HCEC 1CT (cell line): ENCODE measurements at places on chromosomes 2 and 18.
A peak's percentile ranks its signal among the peaks of the same experiment; 100 is the strongest.

GRCh38 chr2:235406430-235406829 lies 87.4 kb upstream of the AGAP1 start:
- no peak for DNase-seq

DNA sequence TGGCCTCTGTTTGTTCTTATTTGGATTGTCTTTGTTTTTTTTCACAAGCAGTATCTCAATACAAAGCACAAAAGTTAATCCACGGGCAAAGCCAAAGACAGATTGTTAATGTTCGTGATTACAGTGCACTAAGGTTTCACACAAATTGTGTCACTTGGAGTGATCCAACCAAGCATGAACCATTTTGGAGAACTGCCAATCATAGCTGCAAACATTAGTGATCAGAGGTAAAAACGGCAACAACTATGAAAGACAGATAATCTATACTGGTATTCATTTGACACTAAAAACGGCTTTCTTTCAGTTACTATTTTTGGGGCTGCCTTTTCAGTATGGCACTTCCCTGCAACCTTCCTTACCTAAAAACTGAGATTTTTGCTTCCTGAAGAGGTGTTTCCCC lies 213.1 kb upstream of the GULP1 start:
- no peak for DNase-seq

- no peak for DNase-seq
Observed at GRCh38 chr2:157046396-157046795, 211.1 kb upstream of the GALNT5 start.

- no peak for DNase-seq
Observed at GRCh38 chr18:1483385-1483784, 578.7 kb downstream of the ADCYAP1 start.

GRCh38 chr2:75054296-75054695 lies 95.9 kb downstream of the POLE4 start:
- no peak for DNase-seq

DNA sequence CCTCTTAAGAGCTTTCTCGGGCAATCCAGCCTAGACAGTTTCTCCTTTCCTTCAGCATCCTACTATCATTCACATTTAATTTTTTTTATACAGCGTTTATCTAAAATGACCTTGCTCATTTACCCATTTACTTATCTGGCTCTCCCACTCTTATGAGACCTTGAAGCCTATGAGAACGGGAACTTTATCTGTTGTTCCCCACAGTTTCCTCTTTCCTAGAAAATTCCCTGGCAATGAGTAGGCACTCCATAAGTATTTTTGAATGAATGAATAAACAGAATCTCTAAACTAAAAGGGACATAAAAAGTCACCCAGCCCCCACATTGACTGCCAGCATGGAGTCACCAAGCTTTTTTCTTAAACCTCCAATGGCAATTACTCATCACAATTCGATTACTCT lies 353.2 kb downstream of the METTL4 start:
- no peak for DNase-seq

DNA sequence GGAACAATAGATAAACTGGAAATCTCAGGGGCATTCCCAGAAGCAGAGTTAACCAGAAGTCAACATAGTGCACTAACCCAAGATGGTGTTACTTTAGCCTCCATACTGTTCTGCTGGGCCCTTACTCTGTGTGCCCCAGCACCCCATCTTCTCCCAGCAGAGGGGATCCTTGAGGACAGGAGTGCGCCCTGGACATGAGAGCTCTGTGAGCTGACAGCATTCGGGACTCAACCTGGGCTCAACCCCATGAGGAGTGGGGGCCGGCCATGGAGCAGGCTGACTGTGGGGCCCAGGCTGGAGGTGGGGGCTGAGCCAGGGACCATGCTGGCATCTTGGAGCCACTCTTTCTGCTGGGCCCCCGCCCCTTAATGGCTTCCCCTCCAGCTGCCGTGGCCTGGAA lies 156.3 kb upstream of the HS6ST1 start:
- no peak for DNase-seq

DNA sequence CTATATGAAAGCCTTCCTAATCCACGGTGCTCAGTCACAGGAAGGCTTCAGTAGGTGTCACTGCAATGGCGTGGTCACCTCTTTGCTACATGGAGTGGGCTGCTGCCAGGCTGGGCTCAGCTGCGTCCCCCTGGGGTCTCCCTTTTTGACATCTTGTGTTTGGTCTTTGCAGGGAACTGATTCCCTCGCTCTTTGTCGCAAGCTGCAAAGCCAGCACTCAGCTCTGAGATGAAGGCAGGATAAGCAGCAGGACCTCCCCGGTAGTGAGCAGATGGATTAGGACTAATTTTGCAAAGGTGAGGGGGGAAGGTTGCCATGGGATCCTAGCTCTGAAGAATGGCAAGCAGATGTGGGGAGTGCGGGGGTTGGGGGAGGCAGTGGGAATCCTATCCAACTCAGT lies 173.9 kb upstream of the ARL4C start:
- no peak for DNase-seq

GRCh38 chr2:168430431-168430830 lies 25.6 kb upstream of the CERS6 start:
- DNase-seq, result no peak

- no peak for DNase-seq
Observed at GRCh38 chr18:57435846-57436190, 644 bp downstream of the ONECUT2 start.

DNA sequence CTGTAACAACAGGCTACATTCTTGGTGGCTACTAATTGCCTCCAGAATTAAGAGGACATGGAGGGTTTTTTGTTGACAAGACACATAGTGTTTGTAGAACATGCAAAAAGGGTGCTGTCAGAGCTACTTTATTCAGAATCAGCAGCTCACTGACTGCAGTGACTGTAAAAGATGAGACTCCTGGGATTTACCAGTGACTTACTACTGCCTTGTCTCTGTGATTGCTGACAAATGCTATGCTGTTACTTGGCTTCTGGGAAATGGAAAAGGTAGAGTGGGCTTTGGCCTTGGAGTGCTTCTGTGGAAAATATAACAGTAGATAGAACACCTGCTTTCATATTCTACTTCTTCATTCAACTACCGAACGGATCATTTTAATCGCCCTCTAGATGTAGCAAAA lies 47.8 kb downstream of the GREB1L start:
- no peak for DNase-seq

DNA sequence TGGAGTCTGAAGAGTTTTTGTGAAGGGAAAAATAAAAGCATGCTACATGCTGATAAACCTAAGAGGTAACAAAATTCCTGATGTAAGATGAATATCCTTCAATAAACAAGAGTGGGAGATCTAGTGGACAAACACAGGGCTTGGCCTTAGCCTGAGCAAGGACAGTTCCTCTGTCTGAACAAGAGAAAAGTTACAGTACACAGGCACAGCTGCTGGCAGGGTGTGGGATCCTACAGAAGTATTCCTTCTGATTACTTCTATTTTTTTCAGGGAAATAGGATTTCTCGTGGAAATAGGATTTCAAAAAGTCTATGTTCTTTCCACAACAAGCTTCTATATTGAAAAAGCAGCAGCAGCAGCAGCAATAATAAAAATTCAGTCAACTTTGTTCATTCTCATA lies 54.1 kb downstream of the NBAS start:
- DNase-seq, result no peak

GRCh38 chr2:205775097-205775877 lies 93.0 kb downstream of the NRP2 start:
- no peak for DNase-seq

DNA sequence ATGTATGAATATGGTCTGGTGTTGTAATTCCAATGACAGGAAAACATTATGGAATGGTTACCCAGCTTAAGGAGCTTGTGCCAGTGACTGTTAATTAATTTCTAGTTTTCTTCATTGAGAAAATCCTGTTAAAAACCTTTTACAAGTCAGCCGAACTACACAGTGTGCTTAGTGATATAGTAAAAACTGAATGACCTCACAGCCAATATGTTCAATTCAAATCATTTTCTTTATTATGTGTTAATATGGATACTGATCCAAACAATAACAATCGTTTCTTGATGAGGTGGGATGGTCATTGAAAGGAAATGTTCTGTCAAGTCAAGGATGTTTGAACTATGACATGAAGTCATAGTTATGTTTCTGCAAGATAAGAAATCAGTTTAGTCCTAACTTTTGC lies 41.6 kb upstream of the RMDN2 start:
- no peak for DNase-seq

DNA sequence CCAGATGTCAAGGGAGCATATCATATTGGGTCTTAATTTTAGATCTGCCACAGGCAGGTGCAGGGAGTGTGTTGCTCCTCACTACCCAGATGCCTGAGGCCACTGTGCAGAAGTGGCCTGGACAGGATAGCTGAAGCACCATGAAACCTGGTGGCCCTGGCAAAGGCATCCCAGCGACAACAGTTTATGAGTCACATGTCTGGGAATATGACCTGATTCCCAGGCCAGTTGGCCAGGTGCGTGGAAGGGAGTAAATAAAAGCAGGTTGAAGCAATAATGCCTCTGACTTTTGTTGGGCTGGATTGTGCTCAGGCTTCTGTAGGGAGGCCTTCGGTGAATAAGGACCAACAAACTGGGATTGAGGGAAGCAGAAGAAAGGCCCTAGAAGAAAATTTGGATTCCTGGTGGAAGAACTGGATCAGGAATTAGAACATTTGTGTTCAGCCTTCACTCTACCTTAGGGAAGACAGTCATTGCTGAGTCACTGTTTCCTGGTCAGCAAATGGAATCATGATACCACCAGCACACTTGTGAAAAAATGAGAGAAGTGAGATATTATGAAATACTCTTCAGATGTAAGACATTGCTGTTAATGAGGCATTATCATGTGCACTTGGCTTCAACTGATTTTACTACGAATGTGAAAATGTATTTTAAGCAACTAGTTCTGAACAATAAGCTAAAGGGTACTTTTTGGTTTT lies 78.4 kb upstream of the ZNF516 start:
- DNase-seq, result peak; percentile 87

DNA sequence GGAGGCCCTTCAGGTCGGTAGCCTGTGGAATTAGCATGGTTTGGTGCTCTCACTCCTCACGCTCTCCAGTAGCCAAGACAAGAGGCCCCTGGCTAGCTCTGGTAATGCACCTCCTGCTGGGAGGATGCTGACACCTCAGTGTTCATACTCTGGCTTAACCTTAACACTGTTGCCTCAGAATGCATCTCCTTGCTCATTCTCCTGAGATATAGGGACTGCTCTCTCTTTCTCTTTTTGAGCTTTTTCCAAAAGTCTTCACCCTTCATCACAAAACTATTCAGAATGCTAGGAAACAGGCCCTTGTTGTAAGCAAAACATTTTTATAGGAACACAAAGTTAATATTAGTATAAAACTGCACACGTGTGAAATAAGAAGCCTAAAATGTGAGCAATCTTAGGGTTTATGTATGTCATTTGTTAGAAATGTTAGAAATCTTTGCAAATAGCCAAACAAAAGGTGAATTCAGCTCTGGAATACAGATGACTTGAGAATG lies 17.3 kb upstream of the IMPA2 start:
- DNase-seq, result peak; percentile 69

GRCh38 chr2:88826399-88826798 lies 134.9 kb downstream of the RPIA start:
- DNase-seq, result no peak

DNA sequence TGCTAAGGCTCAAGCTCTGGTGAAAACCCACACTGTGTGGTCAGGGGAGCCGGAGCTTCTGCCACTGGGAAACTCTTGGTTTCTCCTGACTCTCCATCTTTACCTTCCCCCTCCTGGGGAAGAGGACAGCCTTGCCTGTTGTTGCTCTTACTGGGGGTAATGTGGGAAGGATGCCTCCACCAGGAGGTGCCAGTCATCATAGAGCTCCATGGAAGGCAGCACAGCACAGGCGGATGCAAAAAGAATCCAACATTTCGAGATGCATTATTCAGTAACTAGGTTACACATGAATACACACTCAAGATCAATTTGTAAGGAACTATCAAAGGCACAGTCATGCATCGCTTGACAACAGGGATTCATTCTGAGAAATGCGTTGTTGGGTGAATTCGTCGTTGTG lies 322.6 kb downstream of the AFF3 start:
- no peak for DNase-seq

- DNase-seq, result no peak
Observed at GRCh38 chr18:31675404-31675803, 9.0 kb downstream of the B4GALT6 start.

DNA sequence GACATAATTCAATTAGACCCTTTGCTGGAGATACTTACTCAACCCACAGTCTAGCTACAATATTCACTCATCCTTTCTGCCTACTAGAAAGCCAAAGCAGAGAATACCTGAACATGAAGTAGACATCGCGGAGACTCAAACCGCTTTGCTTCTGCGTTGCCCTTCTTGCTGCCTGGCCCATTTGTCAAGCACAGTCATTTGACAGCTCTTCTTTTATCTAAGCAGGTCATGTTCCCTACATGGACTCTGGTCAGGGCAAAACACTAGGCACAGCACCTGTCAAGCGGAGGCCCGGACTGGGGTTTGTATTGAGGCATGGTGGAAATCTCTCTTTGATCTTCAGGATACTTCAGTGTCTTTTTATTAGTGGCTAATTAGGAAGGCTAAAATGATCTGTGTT lies 89.7 kb downstream of the FARSB start:
- DNase-seq, result no peak

- DNase-seq, result no peak
Observed at GRCh38 chr2:168165397-168165796, 82.0 kb downstream of the STK39 start.

DNA sequence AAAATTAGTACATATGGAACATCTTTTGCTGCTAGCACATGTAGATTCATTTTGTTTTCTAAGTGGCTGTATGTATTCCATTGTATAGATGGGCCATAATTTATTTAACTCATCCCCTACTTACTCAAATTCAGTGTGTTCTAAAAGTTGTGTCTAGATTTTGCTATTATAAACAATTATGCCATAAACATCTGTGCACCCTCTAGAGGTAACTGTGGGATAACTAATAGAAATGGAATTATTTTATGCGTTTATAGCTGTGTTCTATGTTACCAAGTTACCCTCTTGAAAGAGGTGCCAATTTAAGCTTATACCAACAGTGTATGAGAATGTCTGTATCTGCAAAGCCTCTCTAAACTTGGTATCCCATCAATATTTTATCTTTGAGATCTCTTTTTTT lies 100.4 kb downstream of the MMADHC start:
- DNase-seq, result peak; percentile 20

DNA sequence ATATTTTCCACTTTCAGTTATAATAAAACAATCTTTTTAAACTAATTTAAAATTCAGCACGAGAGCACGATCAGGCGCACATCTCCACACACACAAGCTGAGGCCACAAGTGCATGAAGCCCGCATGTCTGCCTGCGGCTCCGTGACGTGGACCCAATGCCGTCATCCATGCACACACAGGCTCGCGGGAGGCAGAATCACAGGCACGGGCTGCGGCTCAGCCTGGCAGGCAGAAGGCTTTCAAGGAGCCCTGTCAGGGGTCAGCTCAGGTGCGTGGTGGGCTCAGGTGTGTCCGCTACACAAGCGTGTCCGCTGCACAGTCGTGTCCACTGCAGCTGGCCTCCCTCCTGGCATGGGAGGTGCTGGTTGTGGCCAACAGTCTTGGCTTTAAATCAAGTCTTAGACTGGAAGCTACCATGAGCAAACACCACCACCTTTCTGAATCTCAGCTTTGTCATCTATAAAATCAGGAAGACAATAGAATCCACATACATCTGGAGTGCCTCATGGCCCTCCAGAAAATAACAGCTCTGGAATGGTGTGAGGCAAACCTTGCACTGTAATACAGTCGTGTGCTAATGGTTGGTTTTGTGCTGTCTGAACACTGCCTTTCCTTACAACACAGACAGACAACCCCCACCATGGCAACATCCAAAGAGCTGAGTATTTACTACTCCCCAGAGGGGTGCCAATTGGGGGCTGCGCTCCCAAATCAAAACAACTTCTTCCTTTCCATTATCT lies 210.1 kb downstream of the NDUFA10 start:
- no peak for DNase-seq
